ENCODE measurements at places on chromosomes 16 and 17.

- DNase-seq, result no peak
These were observed 15.0 kb downstream of the C17orf100 start for GRCh38 chr17:6666557-6666956.

GRCh38 chr16:64704386-64704785 lies 417.5 kb downstream of the CDH11 start:
- no peak for DNase-seq

DNA sequence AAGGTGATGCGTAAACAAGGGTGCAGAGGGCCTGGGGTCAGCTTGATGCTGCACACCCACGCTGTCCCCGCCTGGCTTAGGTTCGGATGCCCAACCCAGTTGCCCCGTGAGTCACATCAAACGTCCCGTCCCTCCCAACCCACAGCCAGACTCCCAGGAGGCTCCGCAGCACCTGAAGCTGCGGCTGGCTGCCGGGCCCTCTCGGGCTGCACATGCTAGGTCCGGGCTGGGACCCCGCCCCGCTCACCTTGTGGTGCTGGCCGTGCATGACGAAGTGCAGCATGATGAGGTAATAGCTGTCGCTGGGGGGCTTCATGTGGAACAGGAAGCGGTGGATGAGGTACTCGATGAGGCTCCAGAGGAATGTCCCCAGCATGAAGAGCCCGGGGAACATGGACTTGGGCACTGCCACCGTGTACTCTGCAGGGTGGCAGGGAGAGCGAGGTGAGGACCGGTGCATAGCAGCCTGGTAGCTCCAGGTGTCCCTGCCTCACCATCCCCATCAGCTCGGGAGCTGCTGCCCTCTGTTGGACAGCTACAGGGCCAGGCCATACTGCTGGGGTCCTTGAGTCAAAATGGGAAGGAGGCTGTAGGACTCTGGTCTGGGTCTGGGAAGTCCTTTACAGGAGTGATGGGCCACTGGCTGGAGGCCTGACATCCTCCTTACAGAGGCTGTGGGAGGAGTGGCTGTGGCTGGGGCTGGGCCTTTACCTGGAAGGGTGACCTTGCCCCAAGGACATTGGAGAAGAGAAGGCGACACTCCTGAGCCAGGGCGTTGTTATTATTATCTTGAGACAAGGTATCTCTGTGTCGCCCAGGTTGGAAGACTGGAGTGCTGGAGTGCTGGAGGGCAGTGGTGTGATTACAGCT lies 18.3 kb upstream of the MLKL start:
- no peak for DNase-seq

DNA sequence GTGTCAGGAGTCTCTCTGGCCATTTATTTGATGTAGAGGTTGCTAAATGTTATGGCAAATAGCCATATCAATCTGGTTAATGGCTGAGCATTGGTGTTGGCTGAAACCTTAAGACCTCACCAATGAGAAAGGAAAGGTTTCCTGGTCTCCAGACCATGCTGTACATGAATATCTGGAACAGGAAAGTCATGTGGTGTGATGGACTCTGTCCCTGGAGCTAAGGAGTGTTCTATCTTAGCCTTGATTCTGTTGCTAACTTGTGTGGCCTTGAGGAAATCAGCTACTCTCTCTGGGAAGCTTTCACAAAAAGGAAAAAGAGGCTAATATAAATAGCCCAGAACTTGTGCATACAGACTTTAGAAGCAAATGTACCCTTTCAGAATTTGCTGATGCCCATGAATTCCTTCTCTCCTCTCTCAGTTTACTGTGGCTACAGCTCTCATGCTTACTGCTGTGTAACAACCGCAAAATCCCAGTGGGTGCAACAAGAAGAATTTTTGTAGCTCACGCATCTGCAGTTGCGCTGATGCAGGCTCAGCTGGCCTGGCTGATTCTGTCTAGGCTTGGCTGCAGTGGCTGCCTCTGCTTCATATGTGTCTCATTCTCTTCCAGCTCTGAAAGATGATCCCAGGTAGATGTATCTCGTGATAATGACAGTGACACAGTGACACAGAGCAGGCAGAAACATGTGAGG lies 287.5 kb downstream of the NPIPA8 start:
- no peak for DNase-seq

DNA sequence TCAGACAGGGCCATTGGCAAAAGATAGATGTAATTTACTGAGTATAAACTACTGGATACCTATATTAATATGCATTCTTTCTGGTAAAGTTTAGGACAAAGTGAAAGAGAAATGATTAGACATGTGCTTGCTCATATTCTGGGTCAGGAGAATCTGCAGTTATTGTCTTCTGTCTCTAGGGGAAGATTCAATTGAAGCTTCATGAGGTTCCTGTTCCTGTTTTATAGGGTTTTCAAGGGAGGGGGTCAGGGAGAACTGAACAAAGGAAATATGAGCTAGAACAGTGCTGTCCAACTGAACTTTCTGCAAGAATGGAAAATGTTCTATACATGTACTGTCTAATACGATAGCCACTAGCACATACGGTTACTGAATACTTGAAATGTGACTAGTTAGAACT lies 59.3 kb upstream of the CORO6 start:
- DNase-seq, result no peak

All from CD4-positive, alpha-beta T cell treated with Interleukin-1 beta for 1 hour (primary cell).